ENCODE measurements at places on chromosomes 1 and 21.

GRCh38 chr1:90434460-90434859 is 282.6 kb downstream of the BARHL2 start:
- no peak for DNase-seq

GRCh38 chr21:23955135-23955843 is 1652.0 kb downstream of the MRPL39 start:
- no peak for DNase-seq

GRCh38 chr1:44417351-44418021 is 12.4 kb downstream of the RNF220 start:
- DNase-seq, result no peak

GRCh38 chr21:40850071-40850470 is 3.1 kb upstream of the DSCAM start:
- no peak for DNase-seq

DNA sequence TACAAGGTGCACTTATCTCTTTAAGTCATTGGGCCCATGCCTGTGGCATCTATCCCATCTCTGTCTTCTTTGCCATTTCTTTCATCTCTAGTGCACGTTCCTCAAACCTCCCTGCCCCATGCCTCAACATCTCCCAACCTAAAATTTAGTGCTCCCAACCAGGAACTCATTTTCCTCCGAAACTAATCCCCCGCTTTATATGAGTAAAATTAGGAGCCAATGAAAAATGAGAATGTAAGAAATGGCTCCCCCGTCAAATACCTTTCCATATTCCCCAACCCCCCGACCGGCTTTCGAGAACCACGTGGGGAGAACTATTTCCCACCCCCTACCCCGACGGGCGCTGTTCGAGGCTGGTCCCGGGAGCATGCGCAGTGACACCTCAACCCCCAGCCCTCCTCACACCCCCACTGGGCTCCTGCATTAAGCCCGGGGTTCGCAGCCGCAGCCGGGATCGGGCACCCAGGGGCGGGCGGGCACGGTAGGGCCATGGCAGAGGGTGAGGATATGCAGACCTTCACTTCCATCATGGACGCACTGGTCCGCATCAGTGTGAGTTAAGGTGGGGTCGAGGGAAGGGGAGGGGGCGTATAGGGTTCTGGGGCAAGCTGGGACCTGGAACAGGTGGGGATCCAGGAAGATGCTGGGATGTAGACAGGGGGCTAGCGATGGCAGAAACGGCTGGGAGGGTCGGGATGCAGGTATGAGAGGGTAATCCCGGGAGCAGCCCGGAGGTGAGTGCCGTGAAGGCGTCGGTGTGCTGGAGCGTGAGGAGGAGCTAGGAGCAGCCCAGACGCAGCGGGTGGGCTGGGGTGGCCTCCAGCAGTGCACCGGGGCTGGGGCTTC is at the start of gene TRIM46:
TRIM46 (plus strand) TSS at position 372 of the 846 bp plus-strand sequence; CDS start at position 490, 118 bp downstream.
- peak; percentile 15 for DNase-seq

- peak; percentile 90 for DNase-seq
These were observed 8.8 kb downstream of the UBE2J2 start for GRCh38 chr1:1264868-1265272.

- peak; percentile 49 for DNase-seq
These were observed 67.3 kb downstream of the NOS1AP start for GRCh38 chr1:162136760-162137159.

- DNase-seq, result no peak
These were observed 51.7 kb upstream of the POU3F1 start for GRCh38 chr1:38098101-38098847.

DNA sequence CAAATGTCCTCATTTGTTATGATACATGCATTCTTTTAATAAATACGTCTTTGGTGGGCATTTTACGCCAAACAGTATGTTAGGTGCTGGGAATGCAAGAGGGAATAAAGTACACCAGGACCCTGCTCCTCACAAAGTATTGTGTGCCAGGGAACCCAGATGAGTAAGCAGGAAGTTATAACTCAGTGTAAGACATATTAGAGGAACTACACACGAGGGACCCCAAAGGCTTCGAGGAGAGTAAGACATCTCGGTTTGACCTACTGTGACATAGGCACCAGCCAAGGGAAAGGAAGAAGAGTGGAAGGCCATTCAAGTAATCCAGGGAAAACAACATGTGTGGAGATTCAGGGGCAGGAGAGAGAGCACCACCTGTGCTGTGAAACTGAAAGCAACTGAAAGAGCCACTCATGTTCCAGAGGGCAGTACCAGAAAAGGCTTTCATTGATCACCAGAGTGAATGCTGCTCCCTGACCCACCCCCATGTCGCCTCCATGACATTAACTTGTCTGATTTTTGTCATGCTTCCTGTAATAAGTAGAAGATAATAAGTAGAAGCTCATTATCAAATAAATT is 542.5 kb upstream of the PKN2 start:
- DNase-seq, result no peak

GRCh38 chr1:109906160-109906838 is 4.3 kb upstream of the CSF1 start:
- DNase-seq, result no peak

DNA sequence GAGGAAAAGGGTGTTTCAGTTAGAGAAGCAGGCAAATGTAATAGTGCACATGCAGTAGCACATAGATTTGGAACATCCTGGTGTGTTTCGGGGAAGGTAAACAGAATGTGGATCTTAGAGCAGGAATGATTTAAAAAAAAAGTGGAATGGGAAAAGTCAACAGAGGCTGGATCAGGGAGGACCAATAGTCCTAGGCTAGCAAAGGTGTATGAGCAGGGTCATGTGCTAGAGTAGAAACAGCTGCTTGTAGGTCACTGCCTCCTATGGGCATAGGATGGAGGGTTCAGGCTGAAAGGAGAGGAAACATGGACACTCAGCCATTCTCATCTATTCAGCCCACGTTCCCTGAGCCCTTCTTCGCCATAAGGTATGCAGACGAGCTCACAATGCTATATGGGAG is 3.7 kb upstream of the KPNA6 start:
- DNase-seq, result no peak

GRCh38 chr1:212545941-212546635 is 62.5 kb upstream of the ATF3 start:
- no peak for DNase-seq

DNA sequence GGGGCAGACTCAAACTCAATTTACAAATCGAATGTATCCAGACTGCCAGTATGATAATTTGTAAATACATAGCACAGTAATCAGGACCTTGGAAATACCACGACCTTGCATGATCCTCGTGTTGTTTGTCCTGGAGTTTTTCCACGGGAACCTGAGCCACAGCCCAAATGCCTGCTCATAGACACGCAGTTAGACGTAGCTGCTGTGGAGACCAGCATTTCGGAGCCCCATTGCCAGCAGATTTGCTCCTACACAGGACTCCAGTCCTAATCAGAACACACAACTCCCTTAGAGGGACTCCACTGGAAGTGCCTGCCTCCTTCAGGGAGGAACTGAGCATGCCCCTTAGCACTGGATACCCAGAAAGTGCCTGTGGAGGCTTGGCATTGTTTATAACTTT is 163.2 kb downstream of the GALNT2 start:
- no peak for DNase-seq

GRCh38 chr1:73034271-73034670 is 751.9 kb upstream of the NEGR1 start:
- DNase-seq, result no peak

GRCh38 chr21:35225573-35225972 is 176.5 kb upstream of the RUNX1 start:
- DNase-seq, result no peak

DNA sequence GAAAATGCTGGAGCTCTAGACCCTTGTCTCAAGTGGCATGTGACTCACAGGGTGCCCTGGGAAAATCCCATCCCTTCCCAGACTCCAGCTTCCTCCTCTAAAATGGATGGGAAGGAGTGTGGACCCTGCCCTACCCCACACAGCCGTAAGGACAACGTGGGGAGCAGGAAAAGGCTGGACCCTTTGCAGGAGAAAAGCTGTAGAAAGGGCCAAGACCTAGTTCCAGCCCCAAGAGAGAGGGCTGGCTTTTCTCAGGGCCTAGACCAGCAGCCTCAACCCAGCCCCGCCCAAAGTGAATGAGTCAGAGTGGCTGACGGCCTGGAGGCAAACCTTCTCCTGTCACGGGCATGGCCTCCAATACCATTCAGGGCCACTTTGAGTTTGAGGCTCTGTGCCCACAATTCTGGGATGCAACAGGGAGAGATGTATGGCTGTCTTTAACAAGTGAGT is 1.1 kb downstream of the LAMB3 start:
- no peak for DNase-seq

DNA sequence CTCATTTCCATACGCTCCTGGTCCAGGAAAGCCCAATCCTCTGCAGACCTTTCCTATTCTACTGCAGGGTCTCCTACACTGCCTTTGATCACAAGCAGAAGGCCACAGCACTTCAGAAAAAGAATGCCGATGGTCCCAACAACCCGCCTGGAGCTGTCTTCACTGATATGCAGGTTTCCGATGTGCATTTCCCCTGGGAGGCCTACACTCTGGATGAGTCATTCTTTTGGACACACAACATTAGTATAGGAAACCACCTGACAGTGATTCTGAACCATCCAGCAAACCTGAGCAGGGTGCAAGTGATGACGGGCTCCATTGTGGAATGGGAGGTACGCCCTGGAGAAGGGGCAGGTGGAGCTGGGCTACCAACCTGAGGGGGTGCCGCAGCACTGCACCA is 15.0 kb downstream of the PCAT6 start:
- DNase-seq, result no peak

GRCh38 chr1:119368554-119368953 is at the start of gene HAO2:
HAO2 (plus strand) TSS chr1:119368785; CDS start chr1:119381086, 12,301 bp downstream.
- no peak for DNase-seq

DNA sequence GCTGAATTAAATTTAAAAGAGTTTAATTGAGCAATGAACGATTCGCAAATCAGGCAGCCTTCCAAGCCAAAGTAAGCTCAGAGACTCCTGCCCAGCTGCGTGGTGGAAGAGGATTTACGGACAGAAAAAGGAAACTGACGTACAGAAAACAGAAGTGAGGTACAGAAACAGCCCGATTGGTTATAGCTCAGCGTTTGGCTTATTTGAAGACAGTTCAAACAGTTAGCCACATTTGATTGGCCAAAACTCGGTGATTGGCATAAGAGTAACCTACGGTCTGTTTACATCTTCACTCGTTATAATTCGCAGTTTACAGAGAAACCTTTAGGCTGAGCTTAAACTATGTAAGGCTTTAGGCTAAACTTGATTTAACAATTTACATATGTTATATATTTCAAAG is 46.9 kb downstream of the CR1L start:
- no peak for DNase-seq

- peak; percentile 38 for DNase-seq
These were observed 170.8 kb downstream of the ADSS2 start for GRCh38 chr1:244280859-244281258.

DNA sequence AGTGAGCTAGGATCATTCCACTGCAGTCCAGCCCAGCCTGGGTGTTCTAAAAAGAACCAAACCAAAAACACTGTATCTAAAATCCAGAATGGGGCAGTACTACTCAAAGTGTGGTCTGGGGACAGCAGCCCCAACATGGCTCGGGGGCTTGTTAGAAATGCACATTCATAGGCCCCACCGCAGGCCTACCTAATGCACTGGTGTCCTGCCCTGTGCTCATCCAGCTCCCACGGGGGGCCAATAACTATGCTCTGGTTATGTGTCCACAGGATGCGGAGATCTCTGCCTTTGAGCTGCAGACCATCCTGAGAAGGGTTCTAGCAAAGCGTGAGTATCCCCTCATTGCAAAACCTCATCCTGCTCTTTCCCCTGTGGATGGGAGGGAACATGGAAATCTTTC is 51.5 kb downstream of the CAPN2 start:
- no peak for DNase-seq

- no peak for DNase-seq
These were observed 57.0 kb downstream of the CHRM3 start for GRCh38 chr1:239443361-239443760.

- DNase-seq, result no peak
These were observed 16.7 kb upstream of the COL6A2 start for GRCh38 chr21:46081022-46081861.

DNA sequence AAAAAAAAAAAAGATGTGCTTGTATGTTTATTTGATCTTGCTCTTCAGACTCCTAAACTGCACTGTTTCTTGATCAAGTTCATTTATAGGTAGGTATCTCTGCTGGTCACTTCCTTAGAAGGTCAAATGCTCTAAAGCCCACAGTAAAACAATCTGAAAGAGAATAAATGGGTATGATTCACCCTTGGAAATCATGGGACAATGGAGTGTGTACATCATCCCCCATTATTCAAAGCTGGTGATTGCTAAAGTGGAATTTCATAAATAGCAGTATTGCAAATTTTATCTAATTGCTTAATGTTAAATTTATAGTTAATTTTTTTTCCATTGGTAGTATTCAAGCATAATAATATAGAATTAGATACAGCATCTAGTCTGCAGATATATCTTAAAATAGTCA is 53.4 kb downstream of the MIER1 start:
- no peak for DNase-seq

- DNase-seq, result no peak
These were observed 2.7 kb upstream of the PTPN22 start for GRCh38 chr1:113874012-113874879.

GRCh38 chr1:7609311-7609994 is 161.6 kb upstream of the VAMP3 start:
- DNase-seq, result no peak

- DNase-seq, result no peak
These were observed 485 bp downstream of the SIPA1L2 start for GRCh38 chr1:232629250-232630046.

DNA sequence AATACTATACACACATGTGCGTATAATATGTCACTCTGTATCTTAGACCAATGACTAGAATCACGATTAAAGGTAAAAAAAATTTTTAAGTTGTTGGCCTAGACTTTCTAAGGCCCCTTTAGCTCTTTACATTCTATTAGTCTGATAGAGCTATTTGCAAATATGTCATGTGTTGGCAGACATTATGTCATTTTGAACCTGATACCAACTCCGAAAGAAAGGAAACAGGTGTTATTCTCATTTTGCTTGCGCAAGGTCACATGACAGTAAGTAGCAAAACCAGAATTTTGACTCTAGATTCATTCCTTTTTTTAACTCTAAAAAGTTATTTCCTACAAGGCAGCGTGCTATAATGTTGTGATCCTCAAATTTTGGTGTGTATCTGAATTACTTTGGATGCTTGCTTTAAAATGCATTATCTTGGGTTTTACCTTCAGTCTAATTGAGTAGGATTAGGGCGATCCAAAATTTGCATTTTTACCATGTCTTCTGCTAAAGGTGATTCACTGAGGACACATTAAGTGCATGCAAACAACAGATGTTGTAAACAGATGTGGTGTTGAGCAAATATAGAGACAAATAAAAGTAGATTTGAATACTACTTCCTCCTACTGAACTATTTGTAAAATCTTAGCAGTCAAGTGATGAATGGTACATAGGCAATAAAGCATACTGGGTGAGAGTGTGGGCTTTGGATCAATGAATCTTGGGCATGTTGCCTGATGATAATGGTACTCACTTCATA is 63.5 kb upstream of the KIAA1614 start:
- DNase-seq, result no peak

GRCh38 chr1:244087611-244088010 is 36.5 kb downstream of the ZBTB18 start:
- DNase-seq, result no peak

- no peak for DNase-seq
These were observed 3.2 kb downstream of the GPR3 start for GRCh38 chr1:27395441-27396195.

- no peak for DNase-seq
These were observed 90.8 kb downstream of the VAV3 start for GRCh38 chr1:107874221-107874620.

Data from skeletal muscle cell (primary cell).